Stimulated activated CD4-positive, alpha-beta T cell treated with anti-CD3 and anti-CD28 coated beads, Interleukin-15, amount 100 ng/mL, for 48 hours (primary cell): ENCODE measurements at places on chromosomes 12 and 14.

- no peak for DNase-seq
These were observed 94.2 kb downstream of the LLPH start for GRCh38 chr12:66036317-66036716.

DNA sequence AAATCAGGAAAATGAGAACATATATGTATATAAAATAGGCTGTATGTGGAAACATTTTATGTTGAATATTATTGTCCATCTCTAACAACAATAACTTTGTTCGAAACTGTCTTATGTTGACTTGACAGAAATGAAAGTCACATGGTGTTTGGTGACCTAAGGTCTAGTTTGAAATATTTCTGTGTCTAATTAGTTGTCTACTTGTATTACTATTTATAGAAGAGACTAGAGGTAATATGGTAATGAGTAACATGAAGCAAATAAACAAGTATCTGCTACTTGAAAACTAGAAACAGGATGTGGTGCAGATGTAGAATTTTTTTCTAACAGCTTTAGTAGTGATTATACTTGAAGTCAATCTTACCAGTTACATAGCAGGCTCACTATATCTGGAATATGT is 3.9 kb downstream of the GPHN start:
- no peak for DNase-seq

- no peak for DNase-seq
These were observed 258.6 kb upstream of the TMEM132C start for GRCh38 chr12:128008341-128008740.

DNA sequence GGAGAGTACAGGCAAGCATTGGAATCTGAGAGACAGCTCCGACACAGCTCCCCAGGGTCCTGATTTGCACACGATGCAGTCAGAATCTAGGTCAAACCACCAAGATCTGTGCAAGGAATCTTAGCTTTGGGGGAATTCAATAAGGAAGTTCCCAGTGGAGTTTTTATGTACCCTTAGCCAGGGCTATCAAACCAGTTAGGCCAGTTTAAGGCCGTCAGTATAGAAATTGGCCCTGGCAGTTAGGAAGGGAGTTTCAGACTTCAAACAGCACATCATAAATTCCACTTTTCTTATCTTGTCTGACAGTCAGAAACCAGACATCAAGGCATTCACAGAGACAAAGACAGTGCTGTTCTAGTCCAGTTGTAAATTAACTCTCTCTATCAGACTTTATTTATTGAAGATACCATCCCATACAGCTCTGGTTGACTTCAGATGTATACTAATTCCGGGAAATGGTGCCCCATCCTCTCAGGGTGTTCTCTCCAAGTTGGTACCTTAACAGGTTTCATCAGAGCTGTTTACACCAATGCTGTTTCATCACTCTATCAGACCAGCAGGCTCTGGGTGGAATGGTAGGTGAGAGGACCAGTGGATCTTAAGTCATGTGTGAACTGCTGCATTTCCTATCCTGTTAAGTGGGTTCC is 157.5 kb upstream of the ATF7IP start:
- DNase-seq: no peak

DNA sequence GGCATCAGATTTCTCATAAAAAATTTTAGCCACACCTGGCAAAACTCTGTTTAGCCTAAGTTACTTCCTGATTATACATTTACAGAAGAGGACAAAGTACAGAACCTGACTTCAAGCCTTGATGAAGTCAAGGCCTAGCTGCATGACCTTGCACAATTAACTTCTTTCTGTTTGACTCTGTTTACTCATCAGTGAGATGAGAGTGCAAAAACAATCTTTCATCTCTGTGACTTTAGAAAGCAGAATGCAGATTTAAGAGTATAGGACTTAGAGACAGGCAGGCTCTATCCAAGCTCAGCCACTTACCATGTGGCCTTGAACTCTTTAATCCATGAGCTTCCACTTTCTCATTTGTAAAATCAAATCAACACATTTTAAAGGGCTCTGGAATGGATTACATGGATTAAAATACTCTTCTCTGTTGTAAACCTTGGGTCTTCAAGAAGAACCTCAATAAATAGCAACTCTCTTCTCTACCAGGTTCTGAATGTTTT is 1178.9 kb downstream of the FLRT2 start:
- no peak for DNase-seq

DNA sequence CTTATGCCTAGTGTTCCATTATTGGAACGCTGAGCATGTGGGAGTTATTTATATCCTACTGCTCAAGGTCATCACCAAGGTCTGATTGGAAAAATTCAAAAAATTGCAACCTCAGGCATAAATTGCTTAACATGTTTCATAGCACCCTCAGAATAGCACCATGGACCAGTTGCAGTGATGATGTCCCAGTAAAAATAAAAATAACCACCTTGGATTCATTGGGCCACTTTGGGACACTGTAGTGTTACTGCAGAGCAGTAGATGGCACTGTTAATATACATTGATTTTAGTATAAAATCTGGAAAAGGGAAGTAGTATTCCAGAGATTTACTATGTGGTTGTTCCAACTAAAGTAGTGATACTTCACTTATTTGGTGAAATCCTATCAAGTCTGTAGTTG is 31.0 kb upstream of the PTCSC3 start:
- DNase-seq: no peak

- DNase-seq: no peak
These were observed 172.3 kb downstream of the DPY19L2 start for GRCh38 chr12:63495974-63496373.

GRCh38 chr12:30021051-30021833 is 237.5 kb upstream of the TMTC1 start:
- DNase-seq: no peak

DNA sequence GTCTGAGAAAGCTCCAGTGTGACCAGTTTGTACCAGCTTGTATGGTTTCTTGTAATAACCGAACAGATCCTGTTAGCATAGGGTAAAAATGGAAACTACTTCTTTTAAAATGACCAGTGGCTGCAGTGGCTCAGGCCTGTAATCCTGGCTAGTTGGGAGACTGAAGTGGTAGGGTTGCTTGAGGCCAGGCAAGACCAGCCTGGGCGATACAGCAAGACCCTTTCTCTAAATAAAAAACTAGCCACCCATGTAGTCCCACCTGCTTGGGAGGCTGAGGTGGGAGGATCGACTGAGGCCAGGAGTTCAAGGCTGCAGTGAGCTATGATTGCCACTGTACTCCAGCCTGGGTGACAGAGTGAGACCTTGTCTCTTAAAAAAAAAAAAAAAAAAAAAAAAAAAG is 7.3 kb downstream of the PSEN1 start:
- no peak for DNase-seq

GRCh38 chr14:75928690-75929181 is 53.1 kb downstream of the TGFB3 start:
- no peak for DNase-seq

- no peak for DNase-seq
These were observed 582.6 kb downstream of the ALG10 start for GRCh38 chr12:34604631-34605509.

GRCh38 chr12:55515696-55516095 is 23.5 kb downstream of the OR6C68 start:
- DNase-seq: no peak

DNA sequence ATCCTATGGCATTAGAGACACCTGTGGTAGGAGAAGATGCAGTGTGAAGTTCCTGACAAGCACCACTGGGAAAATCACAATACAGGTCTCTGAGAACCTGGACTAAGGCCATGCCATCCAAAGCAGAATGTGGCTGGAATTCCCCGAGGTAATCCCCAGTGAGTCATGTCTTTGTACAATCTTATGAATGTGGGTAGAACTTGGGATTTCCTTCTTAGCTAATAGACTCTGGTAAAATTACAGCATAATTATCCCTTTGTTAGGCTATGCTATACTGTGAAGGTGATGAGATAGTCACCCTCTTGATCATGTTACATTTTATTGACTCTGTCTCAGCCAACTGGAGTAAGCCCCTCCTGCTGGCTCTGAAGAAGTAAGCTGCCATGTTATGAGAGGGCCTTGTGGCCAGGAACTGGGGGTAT is 224.3 kb upstream of the DCN start:
- DNase-seq: no peak

GRCh38 chr12:55244309-55244708 is at the start of gene OR6C74:
Gene OR6C74, plus strand, starts transcription at chr12:55244609. Its CDS starts 2,679 bp downstream, at chr12:55247288.
- DNase-seq: no peak
